ENCODE measurements at places on chromosomes 4 and X. TPM values are rescaled to one million over a fixed set of nuclear protein-coding genes. Genes with fewer than 3 reads are reported as not detected.

The SLIT2 gene
- 11.0 TPM for total RNA-seq

The IL15 gene
- 1.2 TPM for total RNA-seq

The SLC16A2 gene
- total RNA-seq = 13.0 TPM

The BST1 gene
- 4.5 TPM for total RNA-seq

The MGAT4D gene
- not detected for total RNA-seq

The DDX53 gene
- not detected for total RNA-seq

The FAT1 gene
- 26.9 TPM for total RNA-seq

The HOPX gene
- 78.7 TPM for total RNA-seq

The SFRP2 gene
- total RNA-seq = 0.82 TPM

The FRAS1 gene
- 13.0 TPM for total RNA-seq

The CT45A3 gene
- not detected for total RNA-seq

The CRMP1 gene
- total RNA-seq = 624 TPM

The CXXC4 gene
- 68.1 TPM for total RNA-seq

The DUSP9 gene
- total RNA-seq = 2.9 TPM

The CNKSR2 gene
- total RNA-seq = 173 TPM

The DTHD1 gene
- total RNA-seq = under 0.01 TPM

The FDCSP gene
- total RNA-seq = not detected

The MXRA5 gene
- 0.82 TPM for total RNA-seq

The NAT8L gene
- total RNA-seq = 9.8 TPM

The LUZP4 gene
- not detected for total RNA-seq

Measured in frontal cortex (tissue), 4 donors.